Activated T-helper 2 cell treated with anti-CD3 and anti-CD28 coated beads, Interferon-gamma antibody, Interleukin-2, Interleukin-4, amounts not matched to agents 10 μg/mL and 5 μg/mL and 100 μg/mL, durations not matched to agents 14 hours and 24 hours and 36 hours (primary cell): ENCODE measurements at places on chromosomes 6 and 20. TPM values are rescaled to one million over a fixed set of nuclear protein-coding genes. Genes with fewer than 3 reads are reported as not detected.

DNA sequence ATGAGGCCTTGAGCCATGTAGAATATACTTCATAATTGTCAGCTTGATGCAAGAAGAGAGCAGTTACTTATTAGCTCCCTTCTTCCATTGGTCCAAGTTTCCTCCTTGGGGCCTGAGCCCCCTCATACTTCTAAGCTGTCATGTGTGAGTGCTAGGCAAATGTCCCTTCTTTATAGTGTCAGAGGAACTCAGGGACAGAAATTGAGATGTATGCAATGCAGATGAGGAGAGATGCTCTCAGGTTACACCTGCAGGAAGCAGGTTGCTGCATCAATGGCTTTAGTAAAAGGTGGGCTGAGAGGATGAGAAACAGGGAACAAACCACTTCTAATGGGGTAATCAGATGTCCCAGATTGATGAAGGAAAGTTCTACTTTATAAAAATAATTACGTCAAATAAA, 6.7 kb upstream of the PDSS2 start:
- no peak overlapping the region for H3K27ac ChIP-seq
- peaks cover 24% of the 10 kb centered on the region for H3K27me3 ChIP-seq
- no peaks in the 10 kb centered on the region for H3K4me1 ChIP-seq
- H3K36me3 ChIP-seq, result no peaks in the 10 kb centered on the region
- no peak for DNase-seq

GRCh38 chr6:17061097-17061496, 40.8 kb upstream of the STMND1 start:
- H3K4me1 ChIP-seq, result no peaks in the 10 kb centered on the region
- H3K27ac ChIP-seq, result no peak overlapping the region
- no peak for DNase-seq
- H3K36me3 ChIP-seq, result no peaks in the 10 kb centered on the region

DNA sequence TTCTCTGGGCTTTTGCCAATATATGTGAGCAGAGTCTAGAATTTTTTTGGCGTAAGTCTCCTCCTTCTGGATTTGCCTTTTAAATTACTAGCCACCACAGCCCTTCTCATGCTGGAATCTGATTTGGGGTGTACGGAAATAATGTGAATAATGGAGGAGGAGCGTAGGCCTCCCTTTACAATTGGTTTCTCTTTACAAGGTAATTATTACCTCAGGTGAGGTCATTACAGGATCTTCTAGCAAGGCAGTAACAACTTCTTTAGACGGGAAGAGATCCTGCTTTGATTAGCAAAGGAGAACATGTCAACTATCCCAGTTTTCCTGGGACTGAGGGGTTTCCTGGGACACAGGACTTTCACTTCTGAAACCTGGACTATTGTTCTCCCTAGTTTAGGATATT, 8.9 kb downstream of the RWDD2A start:
- H3K27ac ChIP-seq, result no peak overlapping the region
- no peaks in the 10 kb centered on the region for H3K36me3 ChIP-seq
- no peak for DNase-seq
- peaks cover 3% of the 10 kb centered on the region for H3K4me1 ChIP-seq

NKX2-2 gene
- total RNA-seq, result not detected in 2 replicates

GRCh38 chr6:166351715-166352285, 9.5 kb upstream of the SFT2D1 start:
- no peak for DNase-seq
- no peak overlapping the region for H3K4me3 ChIP-seq
- H3K4me1 ChIP-seq, result peaks cover 14% of the 10 kb centered on the region
- no peak overlapping the region for H3K27ac ChIP-seq
- peaks cover 18% of the 10 kb centered on the region for H3K27me3 ChIP-seq
- peaks cover 4% of the 10 kb centered on the region for H3K36me3 ChIP-seq

DNA sequence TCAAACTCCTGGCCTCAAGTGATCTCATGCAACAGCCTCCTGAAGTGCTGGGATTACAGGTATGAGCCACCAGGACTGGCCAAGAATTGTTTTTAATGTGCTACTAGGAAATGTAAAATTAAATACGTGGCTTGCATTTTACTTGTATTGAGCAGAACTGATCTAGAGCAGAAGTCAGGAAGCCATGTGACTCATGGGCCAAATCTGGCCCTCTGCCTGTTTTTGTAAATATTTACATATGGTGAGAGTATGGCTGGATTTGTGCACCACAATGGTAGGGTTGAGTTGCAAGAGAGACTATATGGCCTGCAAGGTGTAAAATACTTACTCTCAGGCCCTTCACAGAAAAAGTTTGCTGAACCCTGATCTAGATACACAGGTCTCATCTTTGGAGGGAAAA, 75.8 kb downstream of the LAMP5 start:
- H3K4me1 ChIP-seq, result no peaks in the 10 kb centered on the region
- H3K27ac ChIP-seq, result no peak overlapping the region
- no peaks in the 10 kb centered on the region for H3K27me3 ChIP-seq
- H3K4me3 ChIP-seq, result no peak overlapping the region

DNA sequence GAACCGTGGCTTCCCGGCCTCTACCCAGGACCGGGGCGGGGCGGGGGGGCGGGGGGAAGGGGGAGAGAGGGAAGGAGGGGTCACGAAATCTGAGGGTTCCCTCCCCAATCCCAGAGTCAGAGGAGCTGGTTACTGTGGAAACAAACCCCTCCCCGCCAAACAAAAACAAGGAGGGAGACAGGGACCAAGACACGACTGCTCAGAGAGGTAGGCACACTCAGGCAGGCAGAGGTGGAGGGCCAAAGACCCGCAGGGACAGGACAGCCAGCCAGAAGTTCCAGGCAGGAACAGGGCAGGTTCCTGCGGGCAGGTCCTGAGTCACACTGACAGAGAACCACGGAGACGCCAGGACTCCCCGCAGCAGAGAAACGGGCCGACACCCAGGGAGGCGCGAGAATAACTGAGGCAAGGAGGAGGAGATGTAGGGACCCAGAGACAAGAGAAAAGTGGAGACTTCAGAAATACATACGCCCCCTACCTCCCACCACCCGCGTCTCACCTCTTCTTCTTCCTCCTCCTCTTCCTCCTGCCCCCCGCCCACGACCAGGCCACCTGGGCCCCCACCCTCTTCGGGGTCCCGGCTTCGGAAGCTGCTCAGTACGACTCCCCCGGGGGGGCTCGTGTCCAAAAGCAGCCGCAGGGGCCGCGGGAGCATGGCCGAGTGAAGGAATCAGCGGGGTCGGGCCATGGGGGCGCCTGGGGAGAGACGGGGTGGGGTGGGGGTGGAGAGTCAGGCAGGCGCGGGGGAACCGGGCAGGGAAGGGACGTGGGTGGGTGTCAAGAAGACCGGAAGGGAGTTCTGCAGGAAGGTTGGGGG, 578 bp downstream of the RGL2 start:
- H3K4me1 ChIP-seq, result peaks cover 18% of the 10 kb centered on the region
- peak; percentile 74 for DNase-seq
- H3K4me3 ChIP-seq, result peak overlapping the region; percentile 93
- peak overlapping the region; percentile 99 for H3K27ac ChIP-seq
- peaks cover 52% of the 10 kb centered on the region for H3K36me3 ChIP-seq

RAMACL gene
- total RNA-seq, result 0.32 TPM in 1 of 2 replicates, not detected in the other

DNA sequence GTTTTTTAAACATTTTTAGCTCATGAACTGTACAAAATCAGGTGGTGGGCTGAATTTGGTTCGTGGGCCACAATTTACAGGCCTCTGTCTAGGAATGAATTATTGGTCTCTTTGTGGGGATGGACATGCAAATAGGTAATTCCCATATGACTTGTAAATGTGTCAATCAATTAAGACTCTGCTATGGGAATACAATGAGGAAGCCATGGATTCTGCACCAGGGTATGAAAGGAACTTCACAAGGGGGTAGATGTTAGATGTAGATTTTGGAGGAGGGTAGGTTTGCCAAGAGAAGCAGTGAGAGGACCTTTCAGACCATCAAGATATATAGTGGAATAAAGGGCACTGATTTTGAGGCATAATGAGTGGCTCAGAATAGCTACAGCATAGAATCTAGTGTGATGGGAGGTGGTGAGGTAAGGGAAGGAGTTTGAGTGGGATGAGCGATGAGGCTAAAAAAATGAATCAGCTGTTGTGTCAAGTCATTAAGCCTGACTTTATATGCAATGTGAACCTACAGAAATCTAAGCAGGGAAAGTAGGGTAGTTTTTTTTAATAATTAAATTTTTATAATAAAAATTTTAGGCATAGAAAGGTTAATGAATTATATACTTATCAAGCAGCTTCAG, 32.6 kb upstream of the RNF182 start:
- DNase-seq, result no peak
- H3K27ac ChIP-seq, result no peak overlapping the region
- peaks cover 23% of the 10 kb centered on the region for H3K27me3 ChIP-seq
- no peaks in the 10 kb centered on the region for H3K36me3 ChIP-seq
- no peak overlapping the region for H3K4me3 ChIP-seq

GRCh38 chr6:119034827-119035458, 43.5 kb downstream of the FAM184A start:
- H3K4me3 ChIP-seq, result no peak overlapping the region
- H3K36me3 ChIP-seq, result no peaks in the 10 kb centered on the region
- no peak for DNase-seq
- no peaks in the 10 kb centered on the region for H3K27me3 ChIP-seq
- no peak overlapping the region for H3K27ac ChIP-seq

KCNK5 gene
- total RNA-seq, result 41.5 and 42.6 TPM in 2 replicates

TPD52L1 gene
- total RNA-seq, result not detected in 2 replicates

- DNase-seq, result no peak
- H3K4me3 ChIP-seq, result no peak overlapping the region
- H3K4me1 ChIP-seq, result peaks cover 6% of the 10 kb centered on the region
- no peaks in the 10 kb centered on the region for H3K27me3 ChIP-seq
- no peak overlapping the region for H3K27ac ChIP-seq
- peaks cover 12% of the 10 kb centered on the region for H3K36me3 ChIP-seq
Measured at GRCh38 chr6:29734046-29735018, 11.1 kb downstream of the HLA-F start.

DNA sequence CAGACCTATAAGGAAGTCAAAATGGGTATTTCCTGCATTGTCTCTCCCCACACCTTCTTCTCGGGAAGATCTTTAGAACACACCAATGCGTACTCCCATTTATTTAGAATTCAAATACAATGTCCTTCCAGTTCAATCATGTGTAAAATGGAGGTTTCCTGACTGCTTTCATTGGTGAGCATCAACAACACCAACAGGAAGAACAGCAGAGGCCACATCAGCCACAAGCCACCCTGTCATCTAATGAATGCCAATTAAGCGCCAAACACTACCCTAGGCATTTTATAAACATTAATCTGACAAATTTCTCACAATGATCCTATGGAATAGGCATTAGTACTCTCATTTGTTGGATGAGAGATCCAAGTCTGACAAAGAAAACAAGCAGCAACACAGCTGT, 68.4 kb upstream of the SMLR1 start:
- no peak overlapping the region for H3K27ac ChIP-seq
- DNase-seq, result no peak
- peaks cover 12% of the 10 kb centered on the region for H3K27me3 ChIP-seq
- no peak overlapping the region for H3K4me3 ChIP-seq

DNA sequence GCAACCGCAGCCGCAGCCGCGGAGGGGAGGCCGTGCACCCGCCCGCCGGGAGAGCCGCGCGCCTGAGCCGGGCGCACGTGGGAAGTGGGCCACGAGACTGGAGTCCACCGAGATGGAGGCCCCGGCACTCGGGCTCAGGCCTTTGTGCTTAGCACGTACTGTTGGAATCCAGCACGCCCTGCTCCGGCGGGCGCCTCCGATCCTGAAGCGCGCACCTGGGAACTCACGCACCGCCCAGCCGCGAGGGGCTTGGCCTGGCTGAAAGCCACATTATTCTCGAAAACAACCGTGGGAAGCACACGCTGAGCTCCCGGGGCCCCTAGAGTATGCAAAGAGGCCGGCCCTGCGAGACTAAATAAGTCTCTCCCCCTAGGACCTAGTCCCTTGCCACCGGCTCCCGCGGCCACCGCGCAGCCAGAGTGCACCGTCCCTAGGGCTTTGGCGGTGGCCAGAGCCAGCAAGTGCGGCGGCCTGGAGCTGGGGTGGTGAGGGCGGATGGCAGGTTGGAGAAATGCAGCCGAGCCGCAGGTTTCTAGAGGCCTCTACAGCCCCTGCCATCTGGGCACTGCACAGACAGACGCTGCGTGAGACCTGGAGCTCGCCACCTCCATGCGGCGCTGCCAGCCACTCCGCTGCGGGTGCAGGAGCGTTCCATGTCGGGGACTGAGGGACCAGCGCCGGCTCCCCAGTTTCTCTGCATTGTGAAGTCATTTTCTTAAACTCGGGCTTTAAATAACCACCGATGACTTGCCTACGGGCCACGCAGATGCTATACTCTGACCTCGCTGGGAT, 42.0 kb upstream of the LY86 start:
- DNase-seq, result no peak
- no peaks in the 10 kb centered on the region for H3K36me3 ChIP-seq
- H3K4me3 ChIP-seq, result peak overlapping the region; percentile 44
- H3K27ac ChIP-seq, result no peak overlapping the region
- peaks cover 74% of the 10 kb centered on the region for H3K27me3 ChIP-seq

DNA sequence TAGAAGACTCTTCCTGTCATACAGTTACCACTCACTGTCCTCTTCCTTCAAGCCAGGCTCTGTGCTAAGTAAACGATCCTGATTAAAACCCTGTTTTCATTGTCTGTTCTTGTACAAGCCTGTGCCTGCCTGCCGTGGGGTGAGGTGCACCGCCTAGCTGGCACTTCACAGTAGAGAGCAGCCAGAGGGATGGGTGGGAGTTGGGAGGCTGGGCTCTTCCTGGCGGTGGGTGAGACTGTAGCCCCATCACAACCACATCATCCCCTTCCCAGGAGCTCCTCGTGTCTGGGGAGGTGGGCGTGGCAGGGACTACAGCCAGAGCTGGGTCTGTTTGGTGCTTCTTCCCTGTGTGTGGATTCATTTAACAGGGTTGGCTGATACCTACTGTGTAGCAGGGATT, 382.0 kb downstream of the TAF4 start:
- H3K4me3 ChIP-seq, result no peak overlapping the region
- no peak for DNase-seq
- no peak overlapping the region for H3K27ac ChIP-seq
- no peaks in the 10 kb centered on the region for H3K27me3 ChIP-seq

DNA sequence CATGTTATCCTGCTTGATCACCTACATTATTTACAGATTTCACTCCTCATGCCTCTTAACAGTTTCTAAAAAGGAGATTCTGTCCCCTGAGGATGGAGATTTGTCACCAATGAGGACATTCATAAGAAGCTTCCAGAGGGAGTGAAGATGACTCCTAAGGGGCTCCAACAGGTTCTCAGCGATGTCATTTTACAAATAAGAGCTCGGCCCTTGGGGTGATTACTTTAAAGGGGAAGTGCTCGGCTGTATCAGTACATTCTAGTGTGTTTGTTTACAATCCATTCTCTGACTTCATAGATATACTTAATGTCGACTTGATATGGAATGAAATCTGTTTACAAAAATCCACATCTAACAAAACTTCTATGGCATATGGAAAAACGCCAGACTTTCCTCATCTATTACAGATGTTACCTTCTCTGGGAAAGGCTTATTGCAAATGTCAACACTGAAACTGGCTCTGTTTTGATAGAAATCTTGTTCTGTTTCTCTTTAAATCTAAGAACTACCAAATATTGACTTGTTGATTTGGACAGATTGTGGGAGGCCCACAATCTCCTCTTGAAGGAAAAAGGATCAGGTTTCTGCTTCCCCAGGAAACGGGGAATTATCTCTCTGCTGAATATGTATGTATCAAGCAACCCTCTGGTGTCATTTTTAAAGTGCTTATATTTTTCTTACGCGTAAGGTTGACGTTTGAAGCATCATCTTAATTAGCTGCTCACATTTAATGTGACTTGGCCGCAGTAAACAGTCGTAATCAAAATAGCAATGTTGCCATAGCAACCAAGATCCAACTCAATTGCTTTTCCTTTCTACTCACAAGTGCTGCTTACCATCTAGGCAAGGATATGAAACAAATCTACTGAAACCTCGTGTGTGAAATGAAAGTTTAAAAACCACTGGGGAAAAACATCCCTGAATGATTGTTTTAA, 95.7 kb downstream of the SHLD1 start:
- H3K27ac ChIP-seq, result peak overlapping the region; percentile 77
- H3K27me3 ChIP-seq, result no peaks in the 10 kb centered on the region
- peaks cover 56% of the 10 kb centered on the region for H3K4me1 ChIP-seq
- no peak overlapping the region for H3K4me3 ChIP-seq
- no peak for DNase-seq
- H3K36me3 ChIP-seq, result peaks cover 13% of the 10 kb centered on the region
